ENCODE measurements at places on chromosomes 7 and 10.

- DNase-seq = no peak
Measured at GRCh38 chr10:11286261-11286852, 268.7 kb downstream of the CELF2 start.

DNA sequence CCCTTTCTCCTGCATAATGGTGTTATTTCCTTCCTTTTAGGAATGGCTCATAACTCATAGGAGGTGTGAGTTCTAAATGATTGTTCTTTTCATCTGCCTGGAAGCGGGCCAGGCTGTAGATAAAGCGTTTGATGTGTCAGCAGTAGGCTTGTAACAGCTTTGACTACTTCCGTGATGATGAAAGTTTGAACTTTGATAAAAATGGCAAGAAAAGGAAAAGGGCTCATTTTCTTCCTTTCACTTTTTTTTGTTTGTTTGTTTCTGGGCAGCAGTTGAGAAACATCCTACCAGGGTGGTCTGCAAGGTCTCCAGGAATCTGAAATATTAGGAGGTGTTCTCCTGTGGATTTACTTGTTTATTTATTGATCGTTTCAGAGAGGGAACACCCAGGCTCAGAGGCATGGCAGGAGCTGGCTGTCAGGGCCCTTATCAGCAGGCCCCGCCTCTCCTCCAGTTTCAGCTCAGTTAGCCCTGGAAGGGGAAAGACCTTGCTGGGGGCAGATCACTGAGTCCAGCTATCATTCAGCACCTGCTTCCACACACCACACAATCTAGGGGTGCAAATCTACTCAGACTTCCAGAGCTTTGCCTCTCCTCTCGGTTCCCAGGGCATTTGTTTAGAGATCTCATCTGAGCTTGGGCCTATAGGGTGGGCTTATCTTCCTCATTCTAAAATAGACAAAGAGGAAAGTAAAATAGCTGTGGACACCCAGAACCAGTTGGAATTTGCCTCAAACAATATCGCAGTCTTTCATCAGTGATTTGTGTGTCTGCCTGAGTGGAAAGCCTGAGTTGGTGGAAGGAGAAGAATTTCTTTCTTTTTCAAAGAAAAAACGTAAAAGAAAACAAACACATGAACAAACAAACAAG, 130.9 kb downstream of the BMPER start:
- no peak for DNase-seq

- DNase-seq = no peak
Measured at GRCh38 chr7:95976369-95977060, 204.2 kb downstream of the DYNC1I1 start.

DNA sequence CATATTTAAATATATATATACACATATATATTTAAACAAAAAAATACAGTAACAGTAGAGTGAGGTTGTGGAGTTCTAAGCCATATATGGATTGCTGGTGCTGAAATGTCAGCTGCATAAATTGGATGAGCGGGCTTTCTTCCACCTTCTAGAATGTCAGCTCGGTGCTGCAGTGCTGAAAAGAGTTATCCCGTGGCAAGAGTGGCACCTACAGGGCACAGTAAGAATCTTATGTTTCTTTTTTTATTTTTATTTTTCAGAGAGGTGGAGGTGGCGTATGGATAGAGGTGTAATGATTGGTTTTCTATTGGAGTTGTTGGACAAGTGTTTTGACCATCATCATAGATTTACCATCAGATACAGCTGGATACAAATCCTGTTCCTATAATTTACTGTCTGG, 86.2 kb upstream of the DYNC1I1 start:
- no peak for DNase-seq

DNA sequence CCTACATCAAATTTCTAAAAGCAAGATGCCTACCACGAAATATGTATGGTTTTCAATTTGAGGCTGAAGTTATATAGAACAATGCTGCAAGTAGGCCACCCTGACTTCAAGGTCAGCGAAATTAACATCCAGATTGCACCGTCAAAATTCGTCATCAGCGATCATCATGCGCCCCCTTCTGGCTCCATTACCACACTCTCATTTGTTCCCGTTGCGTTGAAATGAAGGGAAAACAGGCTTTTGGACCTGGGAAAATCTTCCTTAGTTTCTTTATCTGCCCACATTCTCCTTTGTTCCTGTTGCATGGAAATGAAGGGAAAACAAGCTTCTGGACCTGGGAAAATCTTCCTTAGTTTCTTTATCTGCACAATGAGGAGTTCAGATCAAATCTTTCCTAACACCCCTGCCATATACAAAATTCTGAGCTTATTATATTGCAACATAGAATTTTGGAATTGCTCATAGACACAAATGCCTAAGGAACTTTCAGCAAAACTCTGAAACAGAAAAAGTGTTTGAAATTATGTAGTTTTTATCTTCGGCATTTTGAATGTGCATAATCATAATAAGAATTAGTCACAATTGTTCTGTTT, 98.2 kb upstream of the PRKCQ start:
- DNase-seq = peak; percentile 52

GRCh38 chr7:106205621-106206222, 79.1 kb downstream of the NAMPT start:
- no peak for DNase-seq

DNA sequence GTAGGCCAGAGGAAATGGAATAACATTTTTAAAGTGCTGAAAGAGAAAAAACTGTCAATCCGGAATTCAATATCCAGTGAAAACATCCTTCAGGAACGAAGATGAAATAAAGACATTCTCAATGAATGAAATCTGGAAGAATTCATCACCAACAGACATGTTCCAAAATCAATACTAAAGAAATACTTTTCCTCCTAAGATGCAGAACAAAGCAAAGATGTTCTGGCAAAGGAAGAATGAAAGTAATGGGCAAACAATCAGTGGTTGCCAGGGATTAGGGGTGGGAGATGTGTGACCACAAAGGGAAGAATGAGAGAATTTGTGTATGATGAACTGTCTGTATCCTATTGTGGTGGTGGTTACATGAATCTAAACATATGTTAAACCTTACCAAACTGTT, 52.8 kb upstream of the EEPD1 start:
- DNase-seq = no peak

- no peak for DNase-seq
Measured at GRCh38 chr7:20021831-20022230, 195.4 kb downstream of the MACC1 start.
